ENCODE measurements at places on chromosomes 7 and 10. TPM values are rescaled to one million over a fixed set of nuclear protein-coding genes. Genes with fewer than 3 reads are reported as not detected.

The MYPN gene
- total RNA-seq = not detected

The RBP3 gene
- not detected for total RNA-seq

The NME8 gene
- total RNA-seq = not detected

The OPN4 gene
- total RNA-seq = not detected

The KCNMA1 gene
- total RNA-seq = 0.39 TPM

The RGR gene
- not detected for total RNA-seq

The NYAP1 gene
- total RNA-seq = not detected
